ENCODE measurements at places on chromosomes 1 and 21.

DNA sequence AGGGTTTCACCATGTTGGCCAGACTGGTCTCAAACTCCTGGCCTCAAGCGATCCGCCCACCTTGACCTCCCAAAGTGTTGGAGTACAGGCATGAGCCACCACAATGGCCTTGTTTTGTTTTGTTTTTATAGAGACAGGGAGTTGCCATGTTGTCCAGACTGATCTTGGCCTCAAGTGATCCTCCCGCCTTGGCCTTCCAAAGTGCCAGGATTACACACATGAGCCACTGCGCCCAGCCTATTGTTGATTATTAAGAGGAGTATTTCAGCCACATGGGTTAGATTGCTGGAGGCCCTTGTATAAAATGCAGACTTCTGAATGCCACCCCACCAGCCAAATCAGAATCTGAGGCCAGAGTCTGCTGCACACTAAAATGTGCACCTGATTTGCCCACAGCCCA lies 57.2 kb upstream of the ANGPTL1 start:
- no peak for DNase-seq

DNA sequence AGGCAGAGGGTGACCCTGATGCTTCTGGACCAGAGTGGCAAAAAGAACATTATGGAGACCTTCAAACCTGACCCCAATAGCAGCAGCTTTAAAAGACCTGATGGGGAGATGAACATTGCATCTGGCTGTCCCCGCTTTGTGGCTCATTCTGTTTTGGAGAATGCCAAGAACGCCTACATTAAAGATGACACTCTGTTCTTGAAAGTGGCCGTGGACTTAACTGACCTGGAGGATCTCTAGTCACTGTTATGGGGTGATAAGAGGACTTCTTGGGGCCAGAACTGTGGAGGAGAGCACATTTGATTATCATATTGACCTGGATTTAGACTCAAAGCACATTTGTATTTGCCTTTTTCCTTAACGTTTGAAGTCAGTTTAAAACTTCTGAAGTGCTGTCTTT lies 45.8 kb downstream of the TRAF5 start:
- no peak for DNase-seq

- no peak for DNase-seq
Observed at GRCh38 chr21:36756527-36756926, 57.6 kb downstream of the SIM2 start.

DNA sequence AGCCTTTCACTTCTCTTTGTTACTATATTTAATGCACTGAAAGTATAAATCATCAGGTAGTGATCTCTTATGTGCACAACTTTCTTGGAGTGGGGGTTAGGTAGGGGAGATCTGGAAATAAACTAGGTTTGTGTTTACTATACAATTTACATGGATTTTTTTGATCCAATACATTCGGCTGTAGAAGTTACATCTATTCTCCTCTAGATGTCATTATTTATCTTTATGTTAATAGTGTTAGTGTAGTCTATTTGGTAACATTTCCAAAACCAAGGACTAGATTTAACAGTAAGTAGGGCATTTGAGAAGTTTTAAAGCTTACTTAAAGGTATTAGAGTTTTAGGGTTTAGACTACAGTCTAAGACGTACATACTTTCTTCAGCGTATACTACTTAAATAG lies 5.4 kb downstream of the VPS45 start:
- DNase-seq: no peak

GRCh38 chr1:214321705-214322453 lies 40.9 kb downstream of the SMYD2 start:
- DNase-seq: no peak

DNA sequence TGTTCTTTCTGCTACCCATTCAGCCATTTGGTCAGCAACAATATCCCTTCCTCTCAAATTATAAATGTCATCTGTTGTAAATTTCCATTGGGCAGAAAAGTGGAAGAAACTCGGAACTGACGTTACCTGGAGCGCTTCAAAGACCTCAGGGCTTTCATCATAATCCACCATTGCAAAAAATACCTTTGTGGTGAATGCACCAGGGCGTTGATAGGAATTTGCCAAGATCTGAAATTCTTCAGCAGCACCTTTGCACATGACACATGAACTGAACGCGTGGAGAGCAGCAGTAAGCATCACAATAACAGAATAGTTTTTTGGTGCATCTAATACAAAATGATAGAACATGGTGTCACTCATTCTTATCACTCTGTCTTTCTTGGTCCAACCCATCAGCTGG lies 3.1 kb upstream of the TEKT2 start:
- no peak for DNase-seq

- no peak for DNase-seq
Observed at GRCh38 chr1:170776252-170776651, 112.3 kb downstream of the PRRX1 start.

DNA sequence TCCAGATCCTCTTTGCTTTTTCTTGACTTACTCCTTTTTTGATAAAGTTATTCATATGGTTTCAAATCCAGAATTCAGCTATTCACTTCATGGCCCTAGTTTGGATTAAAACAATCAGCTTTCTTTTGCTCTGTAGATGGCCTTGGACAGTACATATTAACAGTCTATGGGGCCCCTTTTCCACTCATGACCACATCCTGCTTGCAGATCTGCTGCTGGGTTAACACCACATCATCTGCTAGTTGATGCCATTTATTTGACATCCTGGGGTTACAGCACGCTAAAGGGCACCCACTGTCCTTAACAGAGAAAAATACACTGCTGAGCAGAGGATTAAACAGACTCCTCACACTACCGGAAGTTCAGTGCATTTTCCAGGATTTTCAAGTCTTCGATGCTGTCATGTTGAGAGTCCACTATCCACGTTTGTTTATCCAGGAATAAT lies 941 bp upstream of the IFI16 start:
- no peak for DNase-seq

GRCh38 chr1:4224684-4225467 lies 324.8 kb upstream of the C1orf174 start:
- DNase-seq: no peak

GRCh38 chr1:233904633-233905415 lies at the start of gene SLC35F3:
Gene SLC35F3 (plus strand): TSS chr1:233904676.
- DNase-seq: no peak

Data from thymus (tissue), 14 donors.